Nucleus accumbens (tissue), 56 donors: ENCODE measurements at places on chromosomes 4 and X.

GRCh38 chr4:186902361-186902760 is 178.7 kb upstream of the FAT1 start:
- DNase-seq: no peak

GRCh38 chr4:80387390-80388283 is 52.1 kb downstream of the CFAP299 start:
- DNase-seq: no peak

DNA sequence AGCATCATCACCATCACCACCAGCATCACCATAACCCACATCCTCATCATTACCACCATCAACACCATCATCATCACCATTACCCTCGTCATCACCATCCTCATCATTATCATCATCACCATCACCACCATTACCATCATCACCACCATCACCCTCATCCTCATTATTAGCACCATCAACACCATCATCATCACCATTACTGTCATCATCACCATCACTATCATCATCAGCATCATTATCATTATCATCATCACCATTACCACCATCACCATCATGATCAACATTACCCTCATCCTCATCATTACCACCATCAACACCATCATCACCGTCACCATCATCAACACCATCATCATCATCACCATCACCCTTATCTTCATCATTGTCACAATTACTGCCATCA is 51.7 kb downstream of the HTRA3 start:
- DNase-seq: no peak

- no peak for DNase-seq
Measured at GRCh38 chrX:41116948-41117347, 31.7 kb downstream of the USP9X start.

DNA sequence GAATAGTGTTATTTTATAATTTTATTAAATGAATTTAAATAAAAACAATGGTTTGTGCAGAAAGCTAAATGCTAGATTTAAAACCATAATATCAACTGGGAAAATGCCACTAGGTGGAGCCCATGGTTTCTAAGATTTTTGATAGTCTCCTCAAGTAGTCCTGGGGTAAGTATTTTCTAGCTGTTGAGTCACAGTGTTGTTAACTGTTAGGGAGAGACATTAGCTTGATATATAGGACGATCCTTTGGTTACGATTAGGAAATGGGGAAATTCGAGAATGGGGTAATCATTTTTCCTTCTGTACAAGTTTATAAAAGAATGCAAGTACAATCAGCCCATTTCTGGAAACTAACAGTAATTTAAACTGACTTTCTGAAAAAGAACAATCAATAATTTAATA is 378.4 kb downstream of the ANKRD50 start:
- no peak for DNase-seq

DNA sequence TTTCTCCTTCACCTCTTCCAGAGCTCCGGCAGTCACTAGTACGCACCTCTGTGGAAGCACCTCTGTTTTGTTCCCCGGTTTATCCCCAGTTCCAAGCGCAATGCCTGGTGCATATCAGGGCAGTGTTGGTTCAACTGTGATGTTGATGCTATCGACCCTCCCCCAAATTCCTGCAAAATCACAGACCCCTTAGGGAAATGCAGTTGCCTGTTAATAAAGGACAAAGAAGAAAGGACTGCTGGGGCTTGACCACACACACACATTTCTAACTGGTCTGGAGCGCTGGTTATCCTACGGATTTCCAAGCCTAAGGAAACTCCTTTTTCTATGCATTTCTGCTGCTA is 530 bp upstream of the NMU start:
- DNase-seq: no peak

- no peak for DNase-seq
Measured at GRCh38 chrX:15988661-15989603, 134.3 kb upstream of the AP1S2 start.

GRCh38 chrX:85992811-85993229 is 54.5 kb downstream of the CHM start:
- DNase-seq: no peak

GRCh38 chr4:23906839-23907238 is 17.0 kb upstream of the PPARGC1A start:
- no peak for DNase-seq

DNA sequence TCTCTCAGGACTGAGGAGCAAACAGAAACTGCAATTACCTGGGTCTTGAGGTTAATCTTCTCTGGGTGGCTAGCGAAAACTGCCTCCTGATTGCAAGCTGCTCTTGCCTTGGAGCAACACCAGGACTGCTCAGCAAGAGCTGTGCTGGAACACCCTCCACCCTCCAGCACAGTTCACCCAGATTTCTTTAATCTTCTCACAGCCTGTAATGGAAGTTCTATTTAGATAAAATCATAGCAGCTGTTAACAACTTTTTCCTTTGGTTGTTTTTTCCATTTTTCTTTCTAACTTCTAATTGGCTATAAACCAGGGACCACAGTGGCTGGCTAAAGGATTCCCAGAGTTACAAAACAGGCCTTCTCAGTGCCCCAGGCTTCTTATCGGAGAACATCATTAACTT is 36.3 kb downstream of the OPHN1 start:
- DNase-seq: no peak

GRCh38 chr4:1480720-1481119 is 74.5 kb upstream of the NKX1-1 start:
- DNase-seq: no peak

DNA sequence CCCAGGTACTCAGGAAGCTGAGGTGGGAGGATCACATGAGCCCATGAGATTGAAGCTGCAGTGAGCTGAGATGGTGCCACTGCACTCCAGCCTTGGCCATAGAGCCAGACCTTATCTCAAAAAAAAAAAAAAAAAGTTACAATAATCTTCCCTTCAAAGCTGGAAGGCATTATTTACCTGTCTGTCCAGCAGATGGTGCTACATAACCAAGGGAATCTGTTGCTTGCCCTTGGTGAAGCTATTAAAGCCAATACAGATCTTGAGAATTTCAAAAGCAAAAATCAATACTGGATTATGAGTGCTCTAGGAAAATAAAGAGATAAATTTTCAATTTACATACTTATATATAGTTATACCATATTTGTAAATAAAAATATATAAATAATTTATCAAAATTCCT is 25.9 kb downstream of the PKD2 start:
- DNase-seq: no peak

- DNase-seq: no peak
Measured at GRCh38 chr4:100826808-100827548, 309.2 kb upstream of the EMCN start.

GRCh38 chrX:41332408-41333002 is 1.5 kb upstream of the DDX3X start:
- no peak for DNase-seq

DNA sequence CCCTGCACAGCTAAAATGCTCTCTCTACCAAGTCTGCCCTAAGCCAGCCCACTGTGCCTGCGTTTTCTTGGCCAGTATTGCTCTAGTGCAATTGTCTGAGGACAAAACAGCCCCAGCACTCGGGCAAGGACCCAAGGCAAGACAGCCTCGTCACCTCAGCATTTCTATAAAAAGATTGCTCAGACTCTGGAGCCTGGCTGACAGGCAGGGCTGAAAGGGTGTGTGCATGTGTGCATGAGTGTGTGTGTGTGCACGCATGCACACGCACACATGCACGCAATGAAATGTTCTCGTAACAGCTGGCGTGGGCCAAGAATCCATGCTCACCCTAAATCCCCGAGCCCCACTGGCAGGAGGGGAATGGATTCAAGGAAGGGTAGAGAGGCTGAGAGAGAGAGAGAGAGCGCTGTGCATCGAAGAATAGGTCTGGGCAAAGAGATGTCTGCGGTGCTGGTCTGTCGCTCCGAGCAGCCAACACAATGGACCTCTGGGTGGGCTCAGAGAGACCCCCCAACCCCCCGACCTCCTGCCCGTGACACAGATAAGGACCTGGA is 579.2 kb downstream of the BCOR start:
- no peak for DNase-seq

GRCh38 chr4:17072483-17072882 is 174.0 kb upstream of the LDB2 start:
- no peak for DNase-seq

- DNase-seq: no peak
Measured at GRCh38 chrX:105822138-105823091, at the start of gene NRK. TSS of gene NRK (plus strand) at chrX:105822539. CDS start at chrX:105822846, 307 bp downstream.

DNA sequence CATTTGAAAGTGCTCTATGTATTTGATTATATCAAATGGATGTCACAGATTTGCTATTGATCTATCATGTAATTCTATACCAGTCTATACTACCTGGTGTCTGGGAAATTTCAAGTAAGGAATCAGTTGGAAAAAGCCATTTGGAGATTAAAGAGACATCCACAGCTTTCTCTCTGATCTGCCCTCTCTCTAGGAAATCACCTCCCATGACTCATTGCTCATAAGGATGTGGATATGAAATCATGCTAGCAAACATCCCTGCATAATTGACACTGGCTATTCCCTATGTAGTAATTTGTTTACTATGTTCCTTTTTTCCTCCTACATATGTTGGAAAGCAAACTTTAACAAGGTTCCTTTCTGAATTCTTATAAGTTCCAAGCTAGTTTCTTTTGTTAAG is 94.3 kb downstream of the TEX13A start:
- no peak for DNase-seq

- no peak for DNase-seq
Measured at GRCh38 chr4:38820329-38821061, 15.9 kb upstream of the TLR1 start.

DNA sequence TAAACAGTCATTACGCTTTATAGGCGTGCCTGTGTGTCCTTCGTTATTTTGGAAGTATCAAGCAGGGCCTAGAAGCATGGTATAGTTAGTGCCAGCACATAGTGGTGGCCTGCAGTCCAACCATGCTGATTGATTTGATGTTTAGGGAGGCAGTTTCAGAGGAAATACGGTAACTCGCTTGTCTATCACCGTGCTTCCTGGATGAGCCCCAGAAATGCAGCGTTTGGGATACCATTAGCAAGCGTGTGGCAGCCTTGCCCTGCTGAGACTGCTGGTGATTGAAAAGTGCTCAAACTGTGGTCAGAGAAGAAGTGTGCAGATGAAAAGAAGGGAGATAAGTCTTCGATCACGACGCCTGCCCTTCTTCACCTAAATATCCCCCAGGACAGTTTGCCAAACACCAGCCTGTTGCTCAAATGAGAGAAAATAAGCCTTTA is 158.4 kb downstream of the CHIC2 start:
- peak; percentile 2 for DNase-seq

DNA sequence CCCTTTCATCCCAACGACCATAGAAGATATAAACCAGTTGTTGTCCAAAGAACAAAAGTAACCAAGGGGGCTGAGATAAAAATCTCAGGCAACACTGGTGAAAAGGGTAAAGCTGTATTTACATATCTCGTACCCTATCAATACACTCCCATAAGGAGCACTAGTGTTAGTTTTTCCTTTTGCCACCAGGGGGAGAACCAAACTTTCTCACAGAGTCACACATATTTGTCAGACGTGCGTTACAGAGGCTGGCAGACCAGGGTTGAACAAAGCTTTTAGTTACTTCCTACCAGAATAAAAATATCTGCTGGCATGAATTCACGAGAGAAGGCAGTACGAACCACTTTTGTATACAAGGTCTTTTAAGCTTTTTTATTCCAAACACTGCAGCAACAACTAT is 88.3 kb downstream of the AMELX start:
- no peak for DNase-seq

GRCh38 chr4:154414796-154415195 is 76.8 kb downstream of the DCHS2 start:
- no peak for DNase-seq

DNA sequence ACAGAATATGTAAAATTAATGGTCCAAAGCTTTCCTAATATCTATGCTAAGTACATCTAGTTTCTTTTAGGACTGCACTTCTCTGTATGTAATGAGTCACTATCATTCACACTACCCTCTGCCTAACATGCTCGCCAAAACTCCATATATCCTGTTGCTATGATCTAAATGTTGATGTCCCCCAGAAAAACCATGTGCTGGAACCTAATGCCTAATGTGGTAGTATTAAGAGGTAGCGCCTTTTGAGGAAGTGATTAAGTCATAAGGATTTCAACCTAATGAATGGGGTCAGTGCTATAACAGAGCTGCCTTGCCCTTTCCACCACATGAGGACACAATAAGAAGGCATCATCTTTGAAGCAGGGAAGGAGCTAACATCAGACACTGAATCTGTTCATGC is 34.9 kb upstream of the NFKB1 start:
- no peak for DNase-seq

DNA sequence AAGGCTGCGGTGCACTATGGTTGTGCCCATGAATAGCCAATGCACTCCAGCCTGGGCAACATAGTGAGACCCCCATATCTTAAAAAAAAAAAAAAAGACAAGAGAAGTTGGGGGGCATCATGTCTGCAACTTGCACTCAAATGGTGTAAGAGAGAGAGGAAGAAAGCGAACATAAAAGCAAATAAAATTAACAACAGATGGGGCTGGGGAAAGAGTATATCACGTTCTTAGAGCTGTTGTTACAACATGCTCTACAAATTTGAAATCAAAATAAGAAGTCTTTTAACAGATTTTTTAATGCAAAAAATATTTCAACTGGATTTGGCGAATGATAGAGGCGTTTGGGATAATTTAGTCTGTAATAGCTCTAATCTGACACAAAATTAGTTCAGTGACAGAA is 144.9 kb downstream of the FNIP2 start:
- no peak for DNase-seq

DNA sequence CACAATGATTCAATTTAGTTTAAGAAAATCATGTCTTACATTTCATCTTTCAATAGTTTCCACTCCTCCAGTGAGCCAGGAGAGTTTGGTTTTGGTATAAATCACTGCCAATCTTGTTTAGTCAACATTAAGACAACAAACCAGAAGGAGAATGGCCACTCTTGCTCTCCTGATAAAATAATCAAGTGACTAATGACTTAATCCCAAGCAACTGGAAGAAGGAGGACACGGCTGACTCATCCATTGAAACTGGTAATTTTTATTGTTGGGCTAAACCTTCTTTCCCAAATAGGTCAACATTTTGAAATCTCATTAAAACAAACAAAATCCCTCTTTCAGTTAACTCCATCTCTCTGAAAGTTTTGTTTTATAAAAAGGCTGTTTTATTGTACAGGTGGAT is 230.2 kb downstream of the CLCN4 start:
- DNase-seq: no peak

GRCh38 chr4:145861336-145862318 is 77.0 kb downstream of the ZNF827 start:
- no peak for DNase-seq

GRCh38 chrX:132876523-132877338 is 81.7 kb downstream of the HS6ST2 start:
- DNase-seq: no peak

DNA sequence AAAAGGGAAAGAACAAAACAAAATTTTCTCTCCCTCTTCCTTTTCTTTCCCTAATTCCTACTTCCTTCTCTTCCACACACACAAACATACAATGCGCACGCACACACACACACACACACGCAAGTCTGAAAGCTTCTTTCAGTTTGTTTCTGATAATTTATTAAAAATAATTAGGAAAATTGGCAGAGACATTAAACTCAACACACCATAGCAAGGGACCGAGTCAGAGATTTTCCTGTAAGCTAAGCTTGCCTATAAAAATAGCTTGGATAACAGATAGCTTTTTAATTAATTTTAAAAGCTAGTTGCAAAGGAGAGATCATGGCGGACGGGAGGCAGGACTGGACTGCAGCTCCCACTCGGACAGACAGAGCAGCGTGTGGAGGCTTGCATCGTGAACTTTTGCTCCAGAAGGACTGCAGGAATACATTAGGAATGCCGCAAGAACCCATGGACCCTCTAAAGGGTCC is 92.6 kb upstream of the MAPK10 start:
- no peak for DNase-seq

- no peak for DNase-seq
Measured at GRCh38 chr4:1683736-1684505, at the start of gene FAM53A. TSS of gene FAM53A (minus strand) at chr4:1684313. CDS start at chr4:1668741, 15,572 bp downstream.
